Muscle of leg (tissue), 16 donors: ENCODE measurements at places on chromosomes 2 and 18.

GRCh38 chr2:101440127-101440738 lies 34.7 kb downstream of the RFX8 start:
- peak; percentile 60 for DNase-seq

DNA sequence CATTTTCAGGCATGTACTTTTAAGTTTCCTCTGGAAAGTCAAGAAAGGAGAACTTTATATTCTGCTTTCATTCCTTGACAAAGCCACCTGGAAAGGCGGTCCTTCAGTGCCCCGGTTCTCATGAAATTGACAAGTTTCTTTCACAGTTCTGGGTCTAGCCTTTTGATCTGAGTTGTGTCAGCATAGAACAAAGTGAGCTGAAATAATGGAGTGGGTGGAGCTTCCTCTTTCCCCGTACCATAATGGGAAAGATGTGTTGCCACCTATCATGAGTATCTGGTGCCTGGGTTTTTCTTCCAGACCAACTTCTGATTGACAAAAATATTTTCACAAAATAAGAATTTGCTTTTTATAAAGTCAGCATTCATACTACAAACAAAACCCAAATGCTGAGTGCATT lies 49.3 kb downstream of the PTRHD1 start:
- no peak for DNase-seq

DNA sequence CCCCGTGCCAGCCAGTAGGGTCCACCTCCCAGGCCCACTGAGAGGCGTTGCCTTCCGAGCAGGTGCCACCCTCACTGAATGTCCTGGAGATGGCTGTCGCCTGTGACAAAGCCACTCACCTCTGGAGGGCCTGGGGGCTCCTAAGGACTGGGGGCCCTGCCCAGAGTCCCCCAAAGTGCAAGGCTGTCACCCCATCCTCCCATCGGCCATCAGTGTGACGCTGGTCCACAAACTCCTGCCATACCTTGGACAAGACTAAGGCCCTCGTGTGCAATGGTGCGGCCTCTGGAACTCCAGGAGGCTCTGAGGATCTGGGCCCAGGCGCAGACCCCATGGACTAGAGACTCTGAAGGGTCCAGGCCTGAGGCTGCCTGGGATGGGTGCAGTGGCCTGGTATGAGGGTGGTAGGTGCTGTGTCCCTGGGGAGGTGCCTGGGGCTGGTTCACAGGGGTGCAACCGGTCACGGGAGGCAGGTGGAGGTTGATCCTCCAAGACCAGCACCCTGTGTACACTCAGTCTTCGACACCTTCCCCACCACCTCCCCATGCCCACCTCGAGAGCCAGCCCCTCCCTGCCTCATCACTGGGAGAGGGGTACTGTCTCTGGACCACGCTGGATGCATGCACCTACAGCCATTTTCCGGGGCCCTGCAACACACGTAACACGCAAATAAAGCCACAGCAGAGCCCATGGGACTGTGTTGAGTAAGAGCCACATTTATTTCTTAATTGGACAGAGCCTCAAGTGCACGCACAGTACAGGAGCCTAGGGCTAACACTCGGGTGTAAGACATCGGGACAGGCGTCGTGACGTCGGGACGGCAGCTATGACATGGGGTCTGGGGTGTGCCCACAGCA lies 21.6 kb downstream of the AQP12A start:
- no peak for DNase-seq

DNA sequence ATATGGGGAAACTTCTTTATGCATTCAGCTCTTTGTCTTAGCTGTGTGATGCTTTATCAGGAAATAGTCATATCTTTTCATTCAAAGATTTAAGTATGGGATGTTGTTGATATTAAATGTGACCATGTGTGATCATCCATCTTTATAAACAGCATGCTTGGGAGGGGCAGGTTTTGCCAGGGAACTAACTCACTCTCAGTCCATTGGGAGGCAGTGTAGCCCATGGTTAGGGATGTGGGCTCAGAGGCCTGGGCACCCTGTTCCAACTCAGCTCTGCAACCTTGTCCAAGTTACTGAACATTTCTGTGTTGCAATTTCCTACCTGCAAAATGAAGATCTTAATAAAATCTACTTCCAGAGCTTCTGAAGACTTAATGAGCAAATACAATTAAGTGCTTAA lies 92.0 kb upstream of the BCL2L11 start:
- DNase-seq: no peak

- no peak for DNase-seq
These were observed 666.8 kb downstream of the ARHGAP15 start for GRCh38 chr2:143796051-143796450.

DNA sequence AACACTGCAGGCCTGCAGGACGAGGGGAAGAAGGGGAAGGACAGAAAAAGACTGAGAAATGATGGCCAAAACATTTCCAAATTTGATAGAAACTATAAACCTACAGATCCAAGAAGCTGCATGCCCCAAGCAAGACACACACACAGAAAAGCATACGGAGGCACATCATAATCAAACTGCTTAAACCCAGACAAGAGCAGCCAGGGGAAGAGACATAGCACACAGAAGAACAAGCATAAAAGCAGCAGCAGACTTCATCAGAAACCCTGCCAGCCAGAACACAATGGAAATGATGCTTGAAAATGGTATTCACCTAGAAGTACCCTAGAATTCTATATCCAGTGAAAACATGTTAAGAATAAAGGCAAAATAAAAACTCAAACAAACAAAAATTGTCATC lies 57.2 kb upstream of the RNU4ATAC start:
- DNase-seq: no peak

DNA sequence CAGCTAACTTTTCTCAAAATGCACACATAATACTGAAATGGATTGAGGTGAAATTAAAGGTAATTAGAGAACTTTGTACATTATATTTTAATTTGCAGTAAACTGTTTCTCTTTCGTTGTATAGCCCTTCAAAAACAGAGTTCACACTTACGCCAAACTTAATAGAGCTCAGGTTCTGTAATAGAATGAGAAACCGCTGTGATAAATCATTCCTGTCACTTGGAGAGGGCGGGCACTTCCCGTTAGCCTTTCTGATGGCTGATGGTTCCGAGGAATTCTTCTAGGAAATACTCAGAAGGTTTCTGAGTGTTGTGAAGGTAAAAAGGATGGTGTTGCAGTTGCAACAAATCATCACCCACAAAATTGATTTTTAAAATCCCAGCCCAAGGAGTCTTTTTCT lies 155.8 kb upstream of the ALKAL2 start:
- no peak for DNase-seq

GRCh38 chr2:230246206-230246605 lies 20.7 kb downstream of the SP140 start:
- DNase-seq: no peak

- DNase-seq: no peak
These were observed 1.6 kb upstream of the PHLPP1 start for GRCh38 chr18:62713651-62714247.
